ENCODE measurements at places on chromosomes 4 and X. TPM values are rescaled to one million over a fixed set of nuclear protein-coding genes. Genes with fewer than 3 reads are reported as not detected.

The SOWAHD gene
- total RNA-seq: 1.1 TPM

DNA sequence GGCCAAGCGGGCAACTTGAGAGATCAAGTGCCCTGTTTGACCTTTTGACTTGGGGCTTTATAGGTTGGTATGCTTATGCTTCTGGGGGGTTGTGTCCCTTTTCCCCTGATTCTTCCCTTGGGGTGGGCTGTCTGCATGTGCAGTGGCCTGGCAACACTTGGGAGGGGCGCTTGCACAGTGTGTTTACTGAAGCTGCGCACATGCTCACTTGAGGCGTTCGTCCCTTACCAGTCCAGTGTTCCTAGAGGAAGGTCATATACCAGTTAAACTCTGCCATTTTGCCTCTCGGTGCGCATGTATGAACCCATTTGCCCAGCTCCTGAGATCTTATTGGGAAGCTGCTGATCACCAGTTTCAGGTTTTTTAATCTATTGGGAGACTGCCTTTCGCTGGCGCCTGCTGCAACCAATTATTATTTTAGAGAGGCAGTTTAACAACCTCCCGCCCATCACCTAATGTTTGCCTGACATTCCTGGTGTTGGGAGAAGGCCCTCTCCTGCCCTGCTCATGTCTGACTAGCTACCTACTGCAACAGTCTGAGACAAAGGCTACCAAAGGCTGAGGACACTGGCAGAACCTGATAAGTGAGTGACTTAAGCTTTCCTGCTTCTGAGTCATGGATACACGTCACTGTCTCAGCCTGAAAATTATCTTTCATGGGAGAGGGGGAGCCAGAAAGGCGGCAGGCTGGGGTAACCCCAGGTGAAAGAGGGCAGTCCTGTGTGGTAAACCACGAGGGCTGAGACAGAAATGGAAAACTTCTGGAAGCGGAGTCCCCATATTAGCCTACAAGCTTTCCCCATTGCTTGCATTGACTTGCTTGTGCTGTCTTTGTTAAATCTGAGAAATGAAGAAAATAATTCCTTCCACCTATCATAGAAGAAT lies 97.6 kb downstream of the CPE start:
- DNase-seq: no peak

DNA sequence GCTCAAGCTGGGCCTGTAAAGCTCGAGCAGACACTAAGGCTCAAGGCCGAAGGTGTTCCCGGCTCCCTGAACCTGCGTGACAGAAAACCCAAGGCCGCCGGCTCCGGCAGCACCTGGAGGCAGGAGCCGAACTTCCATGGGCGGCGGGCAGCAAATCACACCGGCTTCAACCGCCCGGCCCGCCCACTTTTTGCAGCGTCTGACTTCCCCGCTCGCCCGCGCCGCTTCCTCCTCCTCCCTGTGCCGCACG lies 940 bp upstream of the NSD2 start:
- DNase-seq: no peak

- no peak for DNase-seq
These were observed 35.3 kb upstream of the COX7B2 start for GRCh38 chr4:46944345-46944744.

DNA sequence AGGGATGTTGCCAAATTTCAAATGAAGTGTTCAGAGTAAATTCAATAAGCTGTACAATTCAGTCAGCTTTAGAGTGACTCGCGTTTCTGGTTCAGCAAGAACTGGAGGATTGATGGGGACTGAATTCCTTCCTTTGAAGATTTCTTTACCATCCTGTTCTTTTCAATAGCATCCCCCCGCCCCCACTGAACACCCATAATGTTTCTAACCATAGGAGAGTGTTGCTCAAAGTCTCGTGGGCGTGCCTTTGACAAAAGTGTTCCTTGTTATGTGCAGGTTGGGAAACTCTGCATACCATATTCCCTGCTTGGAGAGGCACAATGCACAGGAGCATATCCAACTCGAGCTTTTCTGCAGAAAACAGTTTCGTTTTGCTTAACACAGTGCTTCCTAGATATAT lies 323.5 kb upstream of the CASK start:
- DNase-seq: no peak

- no peak for DNase-seq
These were observed 2414.2 kb downstream of the PCDH7 start for GRCh38 chr4:33134366-33134765.

DNA sequence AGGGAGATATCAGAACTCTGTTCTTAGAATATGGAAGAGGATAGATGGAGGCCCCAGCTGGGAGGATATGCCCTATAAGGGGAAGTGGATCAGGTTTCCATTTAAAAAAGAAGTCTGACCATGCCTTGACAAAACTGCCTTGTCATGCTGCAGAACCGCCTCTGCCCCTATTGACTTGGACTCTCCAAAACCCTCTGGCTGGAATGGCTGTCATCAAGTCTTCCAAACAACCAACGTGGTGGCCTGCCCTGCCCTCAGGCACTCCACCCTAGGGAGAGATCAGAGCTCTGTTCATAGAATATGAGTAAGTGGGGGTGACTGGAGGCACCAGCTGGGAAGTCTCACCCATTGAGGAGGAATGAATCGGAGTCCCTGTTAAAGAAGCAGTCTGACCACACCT lies 114.9 kb downstream of the VSIG4 start:
- DNase-seq: no peak

The DOCK11 gene
- 2.0 TPM for total RNA-seq

Measured in Panc1 (cell line).